ENCODE measurements at places on chromosomes 13 and 19.

- DNase-seq: no peak
Measured at GRCh38 chr19:13507053-13507611, 853 bp upstream of the CACNA1A start.

DNA sequence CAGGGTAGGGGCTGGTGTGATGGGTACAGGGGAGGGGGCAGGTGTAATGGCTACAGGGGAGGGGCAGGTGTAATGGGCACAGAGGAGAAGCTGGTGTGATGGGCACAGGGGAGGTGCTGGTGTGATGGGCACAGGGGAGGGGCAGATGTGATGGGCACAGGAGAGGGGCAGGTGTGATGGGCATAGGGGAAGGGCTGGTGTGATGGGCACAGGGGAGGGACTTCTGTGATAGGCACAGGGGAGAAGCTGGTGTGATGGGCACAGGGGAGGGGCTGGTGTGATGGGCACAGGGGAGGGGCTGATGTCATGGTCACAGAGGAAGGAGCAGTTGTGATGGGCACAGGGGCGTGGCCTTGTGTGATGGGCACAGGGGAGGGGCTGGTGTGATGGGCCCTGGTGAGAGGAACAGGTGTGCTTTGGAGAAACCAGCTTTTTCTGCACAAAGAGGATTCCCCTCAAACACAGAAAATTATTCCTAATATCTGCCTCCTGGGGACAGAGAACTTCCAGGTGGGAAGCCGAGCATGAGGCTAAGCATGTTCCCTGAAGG lies 38.6 kb upstream of the POP4 start:
- DNase-seq: no peak

DNA sequence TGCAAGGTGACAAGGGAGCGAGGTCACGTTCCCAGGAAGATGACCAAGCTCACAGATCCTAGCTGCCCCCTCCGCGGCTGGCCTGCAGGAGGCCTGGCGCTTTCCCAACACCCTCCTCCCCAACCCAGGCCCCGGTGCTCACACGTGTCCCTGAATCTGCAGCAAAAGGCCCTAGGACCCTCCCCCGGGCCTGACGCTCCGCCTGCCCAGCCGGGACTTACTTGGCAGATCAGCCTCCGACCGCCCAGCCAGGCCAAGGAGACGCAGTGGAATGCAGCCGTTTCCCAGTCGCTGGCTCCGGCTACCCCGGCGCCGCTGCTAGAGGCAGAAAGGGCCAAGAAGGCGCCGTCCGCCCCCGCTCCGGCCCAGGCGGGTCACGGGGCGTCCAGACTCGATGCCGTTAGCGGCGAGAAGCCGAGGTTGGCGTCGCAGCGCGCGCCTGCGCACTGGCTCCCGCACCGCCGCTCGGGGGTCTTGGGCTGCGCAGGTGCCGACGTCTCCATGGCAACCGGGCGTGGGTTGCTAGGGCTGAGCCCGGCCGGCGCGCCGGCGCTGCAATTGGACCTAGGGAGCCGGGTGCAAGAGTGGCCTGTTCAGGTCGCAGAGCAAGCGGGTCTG lies at the start of gene PNMA8A:
Gene PNMA8A, minus strand, starts transcription at position 448 of the 618 bp plus-strand sequence. CDS start 528 bp downstream, outside the sequence.
- peak; percentile 48 for DNase-seq

- DNase-seq: no peak
Measured at GRCh38 chr13:51765142-51765515, 38.8 kb downstream of the DHRS12 start.

DNA sequence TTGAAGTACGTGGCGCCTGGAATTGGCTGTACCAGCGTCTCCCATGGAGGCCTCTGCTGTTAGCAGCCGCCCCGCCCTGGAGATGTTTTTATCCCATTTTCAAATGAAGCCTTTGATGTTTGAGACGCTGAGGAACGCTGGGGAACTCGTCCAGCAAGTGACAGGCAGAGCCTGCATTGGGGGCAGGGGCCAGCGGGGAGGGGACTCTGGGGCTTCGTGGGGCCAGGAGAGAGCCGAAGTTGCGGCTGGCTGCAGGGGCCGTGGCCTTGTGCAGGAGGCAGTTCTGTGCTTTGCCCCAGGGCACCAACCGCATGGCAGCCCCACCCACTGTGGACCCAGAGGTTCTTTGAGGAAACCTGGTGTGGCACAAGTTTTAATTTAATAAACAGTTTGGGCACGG lies 13.5 kb downstream of the SPPL2B start:
- DNase-seq: no peak

GRCh38 chr13:52156724-52157261 lies 2.6 kb downstream of the NEK3 start:
- DNase-seq: no peak

- DNase-seq: no peak
Measured at GRCh38 chr13:21875116-21875515, 204.2 kb downstream of the FGF9 start.

DNA sequence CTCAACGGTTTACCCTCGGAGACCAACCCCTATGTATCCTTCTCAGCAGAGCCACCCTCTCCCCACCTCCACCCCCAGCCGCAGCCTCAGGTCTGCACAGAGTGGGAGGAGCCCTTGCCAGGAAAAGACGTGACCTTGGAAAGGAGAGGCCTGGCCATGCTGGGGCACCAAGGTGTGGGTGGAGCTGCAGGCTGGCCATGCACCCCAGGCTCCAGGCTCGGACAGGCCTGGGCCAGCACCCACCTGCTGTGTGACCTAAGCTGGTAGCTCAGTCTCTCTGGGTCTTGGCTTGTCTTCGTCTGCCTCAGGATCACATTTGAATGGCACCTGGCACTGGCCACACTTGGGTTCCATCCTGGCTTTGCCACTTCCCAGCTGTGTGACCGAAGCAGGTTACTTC lies 29.5 kb downstream of the CCDC8 start:
- no peak for DNase-seq

DNA sequence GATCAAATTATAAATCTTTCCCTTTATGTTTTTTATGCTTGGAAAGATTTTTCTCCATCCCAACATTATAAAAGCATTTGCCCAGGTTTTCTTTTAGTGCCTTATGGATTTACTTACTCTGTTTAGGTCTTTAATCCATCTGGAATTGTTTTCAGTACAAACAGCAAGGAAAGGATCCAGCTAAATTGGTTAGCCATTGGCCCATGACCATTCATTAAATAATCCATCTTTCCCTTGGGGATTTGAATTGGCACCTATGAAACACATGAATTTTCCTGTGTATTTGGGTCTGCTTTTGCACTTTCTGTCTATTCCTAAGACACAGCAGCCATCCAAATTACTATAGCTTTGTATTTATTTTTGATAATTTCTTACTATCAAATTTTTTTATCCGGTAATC lies 28.8 kb upstream of the SHKBP1 start:
- DNase-seq: no peak

- no peak for DNase-seq
Measured at GRCh38 chr13:76720821-76721220, 165.4 kb downstream of the KCTD12 start.

Measured in stromal cell of bone marrow (primary cell).